ENCODE measurements at places on chromosomes 4 and X. TPM values are rescaled to one million over a fixed set of nuclear protein-coding genes. Genes with fewer than 3 reads are reported as not detected.

Gene TEX13C
- not detected for total RNA-seq

Gene PNCK
- 0.32 TPM for total RNA-seq

Gene RNF128
- total RNA-seq, result 0.43 TPM

Gene XG
- total RNA-seq, result 4.7 TPM

Gene MTNR1A
- not detected for total RNA-seq

Gene SMIM31
- not detected for total RNA-seq

Gene GLRA2
- not detected for total RNA-seq

Gene PNMA5
- total RNA-seq, result 0.64 TPM

Gene DAPP1
- total RNA-seq, result not detected

Gene TAF1
- total RNA-seq, result 27.1 TPM

Gene PSAPL1
- not detected for total RNA-seq

Gene RRH
- total RNA-seq, result not detected

Gene MED12
- 31.5 TPM for total RNA-seq

Gene LRIT3
- total RNA-seq, result under 0.01 TPM

Gene GPRIN3
- 0.43 TPM for total RNA-seq

Gene TEX13B
- not detected for total RNA-seq

Gene CCDC110
- total RNA-seq, result 0.43 TPM

Gene HEPH
- 1.3 TPM for total RNA-seq

All from fibroblast of villous mesenchyme (primary cell).